ENCODE measurements at places on chromosomes 4 and X.

GRCh38 chr4:17397611-17398010, 114.3 kb downstream of the QDPR start:
- H3K27me3 ChIP-seq, result no peaks in the 10 kb centered on the region
- no peak for DNase-seq
- no peaks in the 10 kb centered on the region for H3K36me3 ChIP-seq
- H3K4me1 ChIP-seq, result no peaks in the 10 kb centered on the region
- H3K27ac ChIP-seq, result no peak overlapping the region

- no peak overlapping the region for H3K27ac ChIP-seq
- no peaks in the 10 kb centered on the region for H3K27me3 ChIP-seq
- H3K4me3 ChIP-seq, result no peak overlapping the region
- DNase-seq, result no peak
- no peaks in the 10 kb centered on the region for H3K36me3 ChIP-seq
- no peaks in the 10 kb centered on the region for H3K4me1 ChIP-seq
Observed at GRCh38 chr4:175891851-175892250, 79.8 kb upstream of the GPM6A start.

GRCh38 chr4:48954314-48954713, 31.8 kb upstream of the CWH43 start:
- H3K36me3 ChIP-seq, result no peaks in the 10 kb centered on the region
- H3K27me3 ChIP-seq, result no peaks in the 10 kb centered on the region
- no peak for DNase-seq
- no peak overlapping the region for H3K4me3 ChIP-seq

DNA sequence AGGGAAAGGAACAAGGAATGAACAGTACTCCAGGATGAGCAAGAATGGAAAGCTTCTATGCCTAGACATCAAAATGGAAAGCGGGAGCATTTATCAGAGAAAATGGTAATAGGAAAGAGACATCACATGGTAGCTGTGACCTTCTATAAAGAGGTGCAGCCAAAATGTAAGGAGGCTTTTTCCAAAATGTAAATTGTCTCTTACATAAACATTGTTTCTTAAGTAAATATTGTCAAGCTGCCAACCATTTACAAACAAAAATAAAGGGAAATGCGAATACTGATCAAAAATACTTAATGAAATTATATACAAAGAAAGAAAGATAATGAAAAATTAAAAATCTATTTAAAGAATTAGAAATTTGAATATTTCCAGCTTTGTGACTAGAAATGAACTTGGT, 55.0 kb upstream of the RASGEF1B start:
- no peak overlapping the region for H3K4me3 ChIP-seq
- H3K36me3 ChIP-seq, result no peaks in the 10 kb centered on the region
- DNase-seq, result no peak
- no peaks in the 10 kb centered on the region for H3K4me1 ChIP-seq

DNA sequence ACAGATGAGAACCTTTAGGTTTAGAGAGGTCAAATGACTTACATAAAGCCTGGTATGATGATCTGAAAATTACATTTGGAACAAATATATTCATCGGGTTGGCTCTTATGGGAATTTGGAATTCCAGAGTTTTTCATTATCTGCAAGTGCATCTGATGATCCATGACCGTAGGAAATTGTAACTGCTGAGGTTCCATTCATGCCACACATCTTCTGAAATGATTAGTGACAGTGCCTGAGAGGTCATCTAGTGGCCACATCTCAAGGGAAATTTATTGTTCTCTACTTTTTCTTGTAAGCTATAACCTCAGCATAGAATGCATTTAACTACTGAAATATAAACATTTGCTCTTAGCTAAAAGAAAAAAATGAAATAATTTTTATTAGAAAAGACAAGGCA, 105.8 kb upstream of the NWD2 start:
- no peak overlapping the region for H3K27ac ChIP-seq
- no peaks in the 10 kb centered on the region for H3K4me1 ChIP-seq
- H3K36me3 ChIP-seq, result no peaks in the 10 kb centered on the region
- DNase-seq, result no peak
- no peak overlapping the region for H3K4me3 ChIP-seq
- no peaks in the 10 kb centered on the region for H3K27me3 ChIP-seq

DNA sequence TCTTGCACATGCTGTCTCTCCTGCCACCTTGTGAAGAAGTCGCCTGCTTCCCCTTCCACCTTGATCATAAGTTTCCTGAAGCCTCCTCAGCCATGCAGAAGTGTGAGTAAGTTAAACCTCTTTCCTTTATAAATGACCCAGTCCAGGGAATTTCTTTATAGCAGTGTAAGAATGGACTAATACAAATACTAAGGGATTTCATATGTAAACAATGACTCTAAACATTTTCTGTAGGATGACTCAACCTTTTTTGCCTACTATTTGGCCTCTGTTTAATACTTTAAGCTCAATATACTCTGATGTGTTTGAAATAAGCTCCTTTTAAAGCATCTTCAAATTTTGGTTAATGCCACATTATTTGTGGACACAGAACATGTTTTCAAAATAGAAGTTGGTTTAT, 813.5 kb upstream of the SLIT2 start:
- no peak overlapping the region for H3K27ac ChIP-seq
- no peak overlapping the region for H3K4me3 ChIP-seq
- H3K4me1 ChIP-seq, result no peaks in the 10 kb centered on the region
- no peak for DNase-seq
- H3K27me3 ChIP-seq, result no peaks in the 10 kb centered on the region
- no peaks in the 10 kb centered on the region for H3K36me3 ChIP-seq

- no peaks in the 10 kb centered on the region for H3K4me1 ChIP-seq
- no peak for DNase-seq
- no peaks in the 10 kb centered on the region for H3K36me3 ChIP-seq
- no peak overlapping the region for H3K27ac ChIP-seq
- no peak overlapping the region for H3K4me3 ChIP-seq
- no peaks in the 10 kb centered on the region for H3K27me3 ChIP-seq
Observed at GRCh38 chrX:31384471-31384870, 312.6 kb upstream of the FTHL17 start.

Measured in upper lobe of right lung (tissue), 1 donor.